ENCODE measurements at places on chromosomes 5 and 9.

- DNase-seq = no peak
These were observed 134.5 kb upstream of the SPEF2 start for GRCh38 chr5:35483191-35483590.

- DNase-seq = no peak
These were observed 330.4 kb downstream of the ICE1 start for GRCh38 chr5:5752844-5753243.

DNA sequence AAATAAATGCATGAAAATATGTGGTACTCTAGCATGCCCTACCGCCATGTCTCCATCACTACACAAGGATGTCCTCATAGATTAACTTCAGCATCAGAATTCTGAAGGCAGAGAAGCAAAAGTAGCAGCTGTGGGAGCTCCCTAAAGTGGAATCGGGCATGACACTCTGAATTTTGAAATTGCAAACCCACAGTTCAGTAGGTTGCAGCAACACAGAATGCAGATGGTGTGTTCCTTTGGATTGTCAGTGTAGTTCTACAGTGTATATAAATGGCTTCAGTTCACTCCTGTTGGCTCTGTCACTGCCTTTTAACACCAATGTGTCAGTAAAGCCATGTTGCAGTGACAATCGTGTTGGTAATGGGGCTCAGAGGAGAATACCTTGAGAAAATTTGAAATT, 973.6 kb upstream of the WWC1 start:
- no peak for DNase-seq

- DNase-seq = no peak
These were observed 83.7 kb downstream of the TMEM215 start for GRCh38 chr9:32867026-32867425.

GRCh38 chr5:177553671-177554429, 513 bp downstream of the FAM193B start:
- no peak for DNase-seq
